ENCODE measurements at places on chromosomes 2 and 18. TPM values are rescaled to one million over a fixed set of nuclear protein-coding genes. Genes with fewer than 3 reads are reported as not detected.

GRCh38 chr18:31702449-31702848 lies 18.1 kb upstream of the B4GALT6 start:
- no peaks in the 10 kb centered on the region for H3K36me3 ChIP-seq
- H3K4me3 ChIP-seq = no peak overlapping the region
- H3K27me3 ChIP-seq = no peaks in the 10 kb centered on the region
- H3K4me1 ChIP-seq = no peaks in the 10 kb centered on the region
- H3K27ac ChIP-seq = no peak overlapping the region
- no peak for DNase-seq

- no peaks in the 10 kb centered on the region for H3K36me3 ChIP-seq
- H3K4me1 ChIP-seq = no peaks in the 10 kb centered on the region
- DNase-seq = no peak
- H3K4me3 ChIP-seq = no peak overlapping the region
Observed at GRCh38 chr18:52426462-52426861, 86.5 kb downstream of the DCC start.

DNA sequence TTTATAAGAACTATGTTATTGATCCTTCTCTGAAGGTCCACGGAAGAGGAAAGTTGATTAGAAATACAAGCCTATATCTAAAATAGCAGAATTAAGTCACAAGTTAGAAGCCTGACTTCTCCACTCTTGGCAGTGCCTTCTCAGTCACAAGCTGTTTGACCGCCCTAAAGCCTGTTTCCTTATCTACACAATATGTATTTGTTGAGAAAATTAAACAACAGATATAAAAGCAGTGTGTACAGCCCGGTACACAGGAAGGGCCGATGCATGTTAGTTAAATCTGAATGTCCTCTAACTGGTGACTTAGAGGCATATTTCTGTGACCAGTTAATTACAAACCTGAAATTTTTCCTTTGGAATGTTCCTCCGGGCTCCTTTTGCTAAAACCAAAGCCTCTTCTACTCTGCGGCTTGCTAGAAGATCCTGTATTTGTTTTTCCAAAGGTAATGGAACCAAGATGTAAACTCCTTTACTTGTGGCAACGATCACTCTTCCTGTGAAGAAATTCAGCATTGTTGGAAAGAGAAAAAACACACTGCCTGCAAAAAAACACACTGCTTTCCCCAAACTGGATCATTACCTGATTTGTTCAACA lies 33.4 kb downstream of the TGFBRAP1 start:
- H3K36me3 ChIP-seq = peaks cover 54% of the 10 kb centered on the region
- no peak for DNase-seq
- H3K4me3 ChIP-seq = no peak overlapping the region
- no peaks in the 10 kb centered on the region for H3K4me1 ChIP-seq
- H3K27me3 ChIP-seq = no peaks in the 10 kb centered on the region
- no peak overlapping the region for H3K27ac ChIP-seq

BCL11A gene
- total RNA-seq = 0.11 TPM

PTRHD1 gene
- 18.8 TPM for total RNA-seq

All from ascending aorta (tissue), 2 donors.